ENCODE measurements at places on chromosomes 5 and 9. TPM values are rescaled to one million over a fixed set of nuclear protein-coding genes. Genes with fewer than 3 reads are reported as not detected.

The FNIP1 gene
- polyA plus RNA-seq, result not detected

The PCDHB10 gene
- 3.4 TPM for polyA plus RNA-seq

The GRXCR2 gene
- polyA plus RNA-seq, result not detected

The MORN5 gene
- not detected for polyA plus RNA-seq

The FOXE1 gene
- polyA plus RNA-seq, result not detected

The BTNL8 gene
- polyA plus RNA-seq, result 0.21 TPM

The ACTBL2 gene
- not detected for polyA plus RNA-seq

The IRX2 gene
- 19.2 TPM for polyA plus RNA-seq

The OR1J2 gene
- polyA plus RNA-seq, result not detected

- no peak for DNase-seq
Observed at GRCh38 chr9:88641456-88642240, 106.7 kb downstream of the NXNL2 start.

DNA sequence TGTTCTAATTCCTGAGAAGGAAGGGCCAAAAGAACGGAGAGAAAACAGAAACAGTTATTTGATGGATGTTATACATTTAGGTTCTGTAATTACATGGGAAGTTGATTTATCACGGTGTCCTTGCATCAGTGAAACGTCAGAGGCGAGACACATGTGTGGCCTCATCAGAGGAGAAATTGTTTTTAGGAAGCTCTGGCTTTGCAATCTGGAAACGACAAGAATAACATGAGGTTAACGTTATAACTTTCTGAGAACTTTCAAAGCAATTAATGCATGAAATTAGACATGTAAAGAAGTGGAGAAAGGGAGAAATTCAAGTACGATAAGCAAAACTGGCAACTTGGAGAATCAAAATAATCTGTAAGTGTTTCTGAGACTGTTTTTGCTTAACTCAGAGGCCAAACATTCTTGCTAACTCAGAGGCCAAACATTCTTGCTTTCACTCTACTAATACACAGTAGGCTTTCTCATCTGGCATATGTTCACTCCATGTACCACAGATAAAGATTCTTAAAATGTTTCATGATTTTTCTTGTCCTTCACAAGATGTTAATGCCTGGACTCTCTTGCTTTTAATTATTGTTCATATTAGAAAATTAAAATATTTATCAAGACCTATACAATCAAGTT, 933.0 kb downstream of the TLE4 start:
- no peak for DNase-seq

DNA sequence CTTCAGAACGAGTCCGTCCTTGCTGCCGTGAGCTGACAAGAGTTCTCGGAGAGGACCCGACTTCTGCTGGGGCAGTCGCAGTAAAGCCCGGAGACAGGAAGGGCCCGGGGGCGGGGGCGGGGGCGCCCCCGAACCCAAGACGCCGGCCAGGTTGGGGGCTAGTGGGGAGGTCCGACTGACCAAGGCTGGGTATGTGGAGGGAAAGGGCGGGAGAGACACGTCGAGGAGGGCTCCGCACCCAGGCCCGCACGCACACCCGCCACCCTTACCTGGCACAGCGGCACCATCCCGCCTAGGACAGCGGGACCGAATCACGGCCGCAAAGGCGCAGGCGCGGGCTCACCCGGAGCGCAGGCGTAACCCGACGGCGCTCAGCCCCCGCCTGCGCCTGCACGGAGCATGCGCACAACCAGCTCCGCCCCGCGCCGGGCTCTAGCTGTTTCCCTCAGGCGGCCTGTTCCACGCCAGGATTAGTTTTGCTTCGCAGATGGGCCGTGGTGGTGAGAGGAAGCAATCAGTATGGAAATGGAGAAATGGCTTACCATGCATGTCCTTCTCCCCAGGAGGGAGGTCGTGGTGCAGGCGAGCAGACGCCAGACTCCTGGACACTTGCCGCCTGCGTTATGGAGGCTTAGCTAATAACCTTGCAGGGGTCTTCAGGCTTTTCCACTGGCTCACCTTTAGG, at the start of gene MOCS2:
Gene MOCS2 (minus strand): TSS at position 315 of the 685 bp plus-strand sequence. CDS start 2,583 bp downstream, outside the sequence.
- peak; percentile 94 for DNase-seq

DNA sequence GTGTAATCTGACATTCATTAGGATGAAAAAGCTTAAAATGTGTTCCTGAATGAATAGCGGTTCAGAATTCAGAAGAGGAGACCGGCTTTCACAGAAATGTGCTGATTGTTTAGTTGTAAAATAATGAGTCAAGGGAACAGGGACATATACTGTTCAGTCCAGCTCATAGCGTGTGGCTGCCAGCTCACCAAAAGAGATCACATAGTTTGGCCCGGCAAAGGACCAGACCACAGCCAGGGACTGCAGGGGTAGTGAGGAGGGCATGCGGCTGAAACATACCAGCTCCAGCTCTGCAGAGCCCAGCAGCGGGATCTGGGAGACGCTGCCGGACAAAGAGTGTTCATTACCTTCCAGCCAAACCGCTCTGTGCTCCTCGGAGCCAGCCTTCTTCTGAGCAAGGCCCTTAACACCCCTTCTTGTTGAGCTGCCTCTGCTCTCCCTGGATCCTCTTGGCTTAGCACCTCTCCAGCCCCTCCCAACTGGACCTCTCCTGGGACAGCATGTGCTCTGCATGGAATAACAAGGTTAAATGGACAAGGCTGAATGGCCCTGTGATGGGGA, 116.8 kb upstream of the CNTLN start:
- peak; percentile 46 for DNase-seq

DNA sequence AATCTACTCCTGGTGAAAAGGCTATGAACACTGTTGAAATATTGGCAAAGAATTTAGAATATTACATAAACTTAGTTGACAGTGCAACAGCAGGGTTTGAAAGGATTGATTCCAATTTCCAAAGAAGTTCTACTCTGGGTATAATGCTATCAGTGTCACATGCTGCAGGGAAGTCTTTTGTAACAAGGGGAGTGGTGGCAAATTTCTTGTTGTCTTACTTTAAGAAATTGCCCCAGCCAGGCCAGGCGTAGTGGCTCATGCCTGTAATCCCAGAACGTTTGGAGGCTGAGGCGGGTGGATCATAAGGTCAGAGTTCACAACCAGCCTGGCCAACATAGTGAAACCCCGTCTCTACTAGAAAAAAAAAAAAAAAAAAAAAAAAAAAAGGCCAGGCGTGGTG, 86.3 kb upstream of the OTULINL start:
- no peak for DNase-seq

GRCh38 chr5:73856997-73857396, 231.0 kb downstream of the ARHGEF28 start:
- DNase-seq, result peak; percentile 4

DNA sequence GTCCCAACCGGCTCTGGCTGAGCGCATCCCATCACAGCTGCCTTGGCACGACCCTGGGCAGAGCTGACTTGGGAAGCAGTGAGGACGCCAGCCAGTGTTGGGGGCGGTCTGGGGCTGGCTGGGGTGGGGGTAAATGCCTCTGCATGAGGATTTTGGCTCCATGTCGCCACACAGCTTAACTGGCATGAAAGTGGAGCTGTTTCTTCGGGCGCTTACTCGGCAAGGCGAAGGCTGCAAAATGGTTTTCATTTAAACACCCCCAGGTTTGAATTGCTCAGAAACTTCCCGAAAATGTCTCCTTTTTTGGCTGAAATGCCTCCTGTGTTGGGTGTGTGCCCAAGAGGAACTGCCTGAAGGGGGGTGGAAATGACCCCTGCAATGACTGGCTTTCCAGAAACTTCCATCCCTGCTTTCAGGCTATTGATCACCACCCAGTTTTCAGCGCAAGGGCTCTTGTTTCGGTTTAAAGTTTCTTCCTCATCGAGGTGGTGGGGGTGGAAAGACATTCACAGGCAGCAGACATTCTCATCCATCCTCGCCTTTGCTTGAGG, 38.3 kb downstream of the PTGES start:
- DNase-seq, result peak; percentile 44

DNA sequence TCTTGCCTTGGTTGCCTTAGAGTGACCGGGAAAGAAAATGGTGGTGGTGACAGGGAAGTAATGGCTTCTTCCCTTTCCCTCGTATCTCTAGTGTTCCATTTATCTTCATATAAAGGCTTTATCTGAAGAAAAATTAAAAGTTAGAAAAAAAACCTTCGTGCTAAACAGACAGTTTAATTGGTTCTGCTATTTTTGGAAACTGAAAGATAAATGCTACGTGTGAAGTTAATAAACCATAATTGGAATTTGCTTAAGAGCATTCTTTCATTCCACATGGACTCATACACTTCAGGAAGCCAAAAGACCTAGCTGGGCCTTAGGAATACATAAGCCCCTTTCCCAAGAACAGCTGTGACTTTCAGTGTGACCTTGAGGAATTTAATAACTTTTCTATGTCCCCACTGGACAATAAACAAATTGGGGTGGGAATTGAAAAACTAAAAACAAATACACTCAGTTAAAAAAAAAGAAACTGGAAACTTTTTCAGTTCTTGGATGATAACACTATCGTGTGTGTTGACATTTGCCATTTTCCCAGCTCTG, 818.8 kb upstream of the WWC1 start:
- peak; percentile 43 for DNase-seq

GRCh38 chr9:136460772-136461325, 21.2 kb upstream of the INPP5E start:
- DNase-seq, result no peak

DNA sequence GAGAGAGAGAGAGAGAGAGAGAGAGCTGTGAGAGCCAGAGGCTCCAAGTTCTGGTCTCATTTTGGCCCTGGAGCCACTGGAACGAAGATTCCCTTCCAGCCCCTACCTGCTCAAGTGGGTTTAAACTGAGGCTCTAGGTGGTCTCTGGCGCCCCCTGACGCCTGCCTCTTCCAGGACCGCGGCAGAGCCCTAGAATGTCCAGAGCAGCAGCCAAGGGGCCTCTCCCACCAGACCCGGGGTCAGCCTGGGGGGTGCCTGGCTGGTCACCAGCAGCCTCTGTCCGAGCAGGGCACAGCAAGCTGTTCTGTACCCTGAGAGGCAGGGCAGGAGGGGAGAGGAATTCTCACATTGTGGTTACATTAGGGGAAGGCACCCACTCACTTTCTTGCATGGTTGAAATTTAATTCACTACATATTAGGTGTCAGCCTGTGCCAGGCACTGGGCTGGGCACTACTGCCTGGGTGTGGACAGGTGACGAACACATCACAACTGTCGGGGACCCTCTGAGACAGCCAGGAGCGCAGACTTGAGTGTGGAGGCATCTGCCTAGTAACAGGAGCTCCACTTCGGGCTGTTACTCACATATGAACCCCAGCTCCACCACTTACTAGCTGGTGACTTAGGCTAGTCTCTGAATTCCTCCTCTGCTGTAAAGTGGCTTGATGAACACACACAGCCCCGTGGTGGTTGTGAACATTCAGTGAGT, 44.5 kb downstream of the AMBP start:
- DNase-seq, result peak; percentile 32

GRCh38 chr5:111834926-111835599, 78.1 kb upstream of the NREP start:
- no peak for DNase-seq

DNA sequence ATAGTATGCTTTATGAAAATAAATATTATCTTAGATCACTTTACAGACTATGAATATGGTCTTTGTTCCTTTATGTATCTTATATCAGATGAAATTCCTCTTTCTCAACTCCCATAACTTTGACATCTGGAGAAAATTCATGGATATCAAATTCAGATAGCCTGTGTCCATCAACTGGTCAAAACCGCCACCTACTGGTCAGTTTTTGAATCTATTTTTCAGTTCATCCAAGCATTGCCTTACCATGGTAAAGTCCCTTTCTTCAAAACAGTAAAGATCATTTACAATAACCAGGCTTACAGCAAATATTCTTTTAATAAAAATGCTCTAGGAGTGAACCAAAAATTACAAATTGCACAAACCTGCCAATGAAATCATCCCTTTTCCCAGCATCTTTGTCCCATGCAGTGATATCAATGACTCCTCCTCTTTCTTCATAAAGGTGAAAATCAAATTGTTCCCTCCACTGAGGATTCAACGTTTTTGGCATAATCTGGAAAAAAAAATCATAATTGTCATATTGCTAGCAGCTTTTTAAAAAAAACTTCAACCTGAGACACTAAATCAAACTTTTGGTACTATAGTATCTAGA, 290.5 kb downstream of the SLF1 start:
- DNase-seq, result peak; percentile 11

DNA sequence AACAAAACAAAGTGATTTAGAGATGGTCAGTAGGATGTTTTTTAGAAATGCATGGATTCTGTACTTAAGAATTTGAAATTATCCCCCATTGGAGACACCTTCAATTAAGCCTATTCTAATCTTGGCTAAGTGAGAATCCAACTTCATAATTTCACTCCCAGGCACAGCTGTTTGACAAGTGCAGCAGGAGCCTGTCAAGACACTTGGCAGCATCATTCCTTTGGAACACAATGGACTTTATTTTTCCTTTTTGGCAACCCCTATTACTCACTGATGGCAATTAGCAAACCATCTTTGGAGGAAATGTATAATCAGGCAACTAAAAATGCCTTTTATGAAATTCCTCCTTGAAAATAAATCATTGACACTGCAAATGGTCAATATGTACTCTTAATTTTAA, 194.7 kb downstream of the GLIS3 start:
- no peak for DNase-seq

DNA sequence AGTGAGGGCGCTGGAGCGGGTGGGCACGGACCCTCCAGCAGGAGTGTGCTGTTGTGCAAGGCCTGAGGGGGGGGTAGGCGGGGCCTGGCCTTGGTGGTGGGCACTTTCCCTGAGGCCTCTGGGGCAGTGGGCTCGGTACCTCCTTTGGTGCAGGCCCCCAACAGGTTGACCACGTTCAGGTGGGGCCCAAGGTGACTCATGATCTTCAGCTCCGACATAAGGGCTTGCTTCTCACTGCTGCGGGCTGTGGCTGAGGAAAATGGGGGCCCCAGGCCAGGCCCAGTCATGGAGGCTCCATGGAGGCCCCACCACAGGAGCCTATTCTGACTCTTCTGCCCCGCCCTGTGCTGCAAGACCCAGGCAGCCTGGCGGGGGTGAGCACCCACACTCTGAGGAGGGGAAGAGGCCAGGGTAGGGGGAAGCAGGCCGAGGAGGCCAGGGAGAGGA, 31.5 kb downstream of the PDGFRB start:
- DNase-seq, result no peak

DNA sequence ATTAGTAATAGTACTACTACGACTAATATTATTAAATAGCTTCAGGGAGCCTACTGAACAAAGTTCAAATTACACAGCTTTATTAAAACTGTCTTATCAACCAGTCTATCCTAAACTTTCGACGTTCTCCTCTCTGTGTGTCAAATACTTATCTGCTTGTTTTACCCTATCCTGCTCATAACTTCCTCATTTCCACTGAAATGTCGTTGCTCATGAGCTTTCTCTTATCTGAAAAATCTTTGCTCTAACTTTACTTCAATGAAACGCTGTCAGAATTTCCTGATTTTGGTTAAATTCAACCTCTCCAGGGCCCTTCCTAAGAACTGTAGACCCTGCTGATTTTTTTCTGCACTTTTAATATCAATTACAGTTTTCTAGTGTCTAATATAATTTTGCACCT, 1431.0 kb upstream of the WWC1 start:
- no peak for DNase-seq

GRCh38 chr5:96808541-96808828, 740 bp upstream of the ERAP1 start:
- no peak for DNase-seq
